Omental fat pad (tissue), 4 donors: ENCODE measurements at places on chromosomes 7 and 10. TPM values are rescaled to one million over a fixed set of nuclear protein-coding genes. Genes with fewer than 3 reads are reported as not detected.

- DNase-seq, result no peak
Measured at GRCh38 chr10:113456741-113457140, 96.1 kb upstream of the HABP2 start.

- no peak for DNase-seq
Measured at GRCh38 chr7:130419658-130420057, 21.2 kb downstream of the CEP41 start.

- no peak for DNase-seq
Measured at GRCh38 chr7:66330961-66331360, 125.8 kb downstream of the TPST1 start.

GRCh38 chr10:129956286-129956670 is 7.8 kb downstream of the EBF3 start:
- DNase-seq, result no peak

GRCh38 chr7:100728196-100728595 is 5.2 kb upstream of the ZAN start:
- DNase-seq, result no peak

DNA sequence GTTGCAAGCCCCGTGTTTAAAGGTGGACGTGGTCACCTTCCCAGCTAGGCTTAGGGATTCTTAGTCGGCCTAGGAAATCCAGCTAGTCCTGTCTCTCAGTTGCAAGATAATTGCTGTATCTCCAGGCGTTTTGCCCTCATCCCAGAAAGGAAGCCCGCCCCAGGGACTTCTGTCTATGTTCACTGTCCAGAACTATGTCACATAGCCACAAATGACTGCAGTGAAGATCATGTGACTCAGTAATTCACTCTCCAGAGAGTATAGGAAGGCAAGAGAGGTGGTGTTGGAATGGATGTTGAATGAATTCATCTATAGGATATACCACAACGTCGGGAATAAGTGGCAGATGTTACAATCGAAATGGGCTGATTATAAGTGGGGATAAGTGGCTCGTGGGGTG is 349 bp upstream of the ERVW-1 start:
- DNase-seq, result no peak

DNA sequence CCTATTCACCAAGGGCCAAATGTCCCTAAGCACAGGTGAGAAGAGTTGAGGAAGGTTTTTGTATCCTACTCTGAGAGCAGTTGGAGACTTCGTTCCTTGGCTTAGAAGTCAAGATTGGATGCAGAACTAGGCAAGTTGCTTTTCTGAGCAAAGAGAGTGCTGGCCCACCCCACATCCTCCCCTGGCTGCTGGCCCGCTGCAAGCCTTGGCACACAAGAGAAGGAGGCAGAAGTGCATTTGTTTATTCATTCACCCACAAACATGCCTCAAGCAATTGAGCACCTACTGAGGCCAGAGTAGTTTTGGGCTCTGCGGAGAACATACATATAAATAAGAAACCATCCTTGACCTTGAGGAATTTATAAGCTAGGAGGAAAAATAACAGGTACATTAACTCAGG is 318.9 kb downstream of the KCNMA1 start:
- no peak for DNase-seq

GRCh38 chr10:26217396-26218086 is 967 bp downstream of the GAD2 start:
- DNase-seq, result no peak

The MALRD1 gene
- 1.8 TPM for total RNA-seq
